ENCODE measurements at places on chromosomes 1 and 21.

- DNase-seq = no peak
Measured at GRCh38 chr1:11674488-11674887, 6.5 kb downstream of the MAD2L2 start.

DNA sequence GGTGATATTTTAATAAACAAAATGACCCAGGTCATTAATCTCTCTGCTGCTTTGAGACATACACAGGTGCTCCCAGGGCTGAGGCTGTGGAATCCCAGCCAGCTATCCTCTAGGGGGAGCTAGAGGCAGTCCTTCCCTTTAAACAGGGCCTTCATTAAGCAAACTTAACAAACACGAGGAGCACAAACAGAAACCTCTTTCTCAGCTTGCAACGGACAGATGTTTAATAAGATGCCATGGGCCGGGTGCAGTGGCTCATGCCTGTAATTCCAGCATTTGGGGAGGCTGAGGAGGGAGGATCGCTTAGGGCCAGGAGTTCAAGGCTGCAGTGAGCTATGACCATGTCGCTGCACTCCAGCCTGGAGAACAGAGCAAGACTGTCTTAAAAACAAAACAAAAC lies 106.7 kb downstream of the HIVEP3 start:
- DNase-seq = peak; percentile 22

DNA sequence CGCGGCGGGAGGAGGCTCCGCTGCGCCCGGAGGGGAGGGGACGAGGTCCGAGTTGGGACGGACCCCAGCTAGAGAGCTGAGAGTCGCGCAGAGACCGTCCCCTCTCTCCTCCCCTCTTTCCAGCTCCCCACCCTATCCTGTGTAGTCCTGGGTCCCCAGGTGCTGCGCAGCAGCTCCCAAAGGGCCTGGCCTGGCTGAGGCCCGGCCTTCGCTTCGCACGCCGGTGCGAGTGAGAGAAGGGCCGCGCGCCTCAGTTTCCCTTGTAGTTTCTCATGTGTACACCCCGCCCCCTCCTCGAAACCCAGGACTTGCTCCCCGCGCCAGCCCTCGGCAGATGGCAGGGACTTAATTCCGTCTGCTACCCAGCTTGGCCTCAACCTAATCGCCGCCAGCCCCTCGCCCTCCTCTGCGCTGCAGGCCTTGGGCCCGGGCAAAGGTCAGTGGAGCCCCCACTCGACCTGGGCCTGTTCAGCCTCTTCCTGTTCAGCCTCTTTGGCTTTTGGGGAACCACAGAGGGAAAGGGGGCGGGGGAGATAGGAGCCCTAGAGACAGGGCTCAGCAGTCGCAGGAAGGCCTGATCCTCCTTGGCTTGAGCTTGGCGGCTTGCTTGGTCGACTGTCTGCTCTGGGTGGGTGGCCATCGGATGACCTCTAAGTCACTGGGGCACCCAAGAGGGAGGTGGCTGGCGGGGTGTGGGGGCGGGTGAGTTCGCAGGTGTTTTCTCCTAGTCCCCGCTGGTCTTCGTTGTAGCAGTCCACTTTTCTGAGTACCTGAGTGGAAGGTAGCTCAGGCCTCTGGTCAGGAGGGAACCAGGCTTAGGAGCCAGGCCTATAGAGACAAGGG lies 1.0 kb downstream of the ZNF687 start:
- no peak for DNase-seq

DNA sequence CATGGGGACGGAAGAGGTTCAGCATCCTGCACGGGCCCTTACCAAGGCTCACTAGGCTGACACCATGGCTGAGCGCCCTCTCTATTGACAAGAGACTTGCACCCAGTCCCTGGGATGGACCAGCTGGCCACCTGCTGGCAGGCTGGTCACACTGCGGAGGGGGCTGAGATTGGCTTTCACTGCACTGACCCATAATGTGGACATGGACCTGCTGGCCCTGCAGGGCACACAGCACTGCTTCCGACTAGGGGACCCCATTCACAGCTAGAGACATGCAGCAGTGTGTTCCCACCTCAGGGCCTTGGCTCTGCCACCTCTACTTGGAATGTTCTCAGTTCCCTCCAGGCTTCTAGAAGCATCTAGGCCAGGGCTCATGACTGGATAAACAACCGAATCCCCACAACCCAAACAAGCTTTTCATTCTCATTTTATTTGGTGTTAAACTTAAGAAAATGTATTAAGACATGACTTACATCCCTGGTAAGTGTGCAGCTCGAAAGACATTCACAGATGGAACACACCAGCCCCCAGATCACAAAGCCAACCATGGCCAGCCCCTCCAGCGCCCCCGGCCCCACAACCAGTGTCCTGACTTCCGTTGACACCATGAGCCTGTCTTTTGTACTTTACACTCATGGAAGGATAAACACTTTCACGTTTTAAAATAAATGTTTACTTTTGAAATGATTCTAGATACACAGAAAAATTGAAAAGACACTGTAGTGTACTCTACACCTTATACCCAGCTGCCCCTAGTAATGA lies 9.3 kb upstream of the SRARP start:
- no peak for DNase-seq

DNA sequence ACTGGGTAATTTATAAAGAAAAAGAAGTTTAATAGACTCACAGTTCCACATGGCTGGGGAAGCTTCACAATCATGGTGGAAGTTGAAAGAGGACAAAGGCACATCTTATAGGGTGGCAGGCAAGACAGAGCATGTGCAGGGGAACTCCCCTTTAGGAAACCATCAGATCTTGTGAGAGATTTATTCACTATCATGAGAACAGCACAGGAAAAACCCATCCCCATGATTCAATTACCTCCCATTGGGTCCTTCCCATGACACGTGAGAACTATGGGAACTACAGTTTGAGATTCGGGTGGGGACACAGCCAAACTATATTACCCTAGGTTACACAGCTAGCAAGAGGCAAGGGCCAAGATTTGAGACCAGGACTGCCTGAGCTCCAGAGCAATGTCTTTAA lies 30.4 kb upstream of the SOX13 start:
- no peak for DNase-seq
